Neural progenitor cell (in vitro differentiated cells): ENCODE measurements at places on chromosomes 5 and 9.

GRCh38 chr9:113417370-113417769 lies 6.8 kb downstream of the C9orf43 start:
- DNase-seq: no peak

DNA sequence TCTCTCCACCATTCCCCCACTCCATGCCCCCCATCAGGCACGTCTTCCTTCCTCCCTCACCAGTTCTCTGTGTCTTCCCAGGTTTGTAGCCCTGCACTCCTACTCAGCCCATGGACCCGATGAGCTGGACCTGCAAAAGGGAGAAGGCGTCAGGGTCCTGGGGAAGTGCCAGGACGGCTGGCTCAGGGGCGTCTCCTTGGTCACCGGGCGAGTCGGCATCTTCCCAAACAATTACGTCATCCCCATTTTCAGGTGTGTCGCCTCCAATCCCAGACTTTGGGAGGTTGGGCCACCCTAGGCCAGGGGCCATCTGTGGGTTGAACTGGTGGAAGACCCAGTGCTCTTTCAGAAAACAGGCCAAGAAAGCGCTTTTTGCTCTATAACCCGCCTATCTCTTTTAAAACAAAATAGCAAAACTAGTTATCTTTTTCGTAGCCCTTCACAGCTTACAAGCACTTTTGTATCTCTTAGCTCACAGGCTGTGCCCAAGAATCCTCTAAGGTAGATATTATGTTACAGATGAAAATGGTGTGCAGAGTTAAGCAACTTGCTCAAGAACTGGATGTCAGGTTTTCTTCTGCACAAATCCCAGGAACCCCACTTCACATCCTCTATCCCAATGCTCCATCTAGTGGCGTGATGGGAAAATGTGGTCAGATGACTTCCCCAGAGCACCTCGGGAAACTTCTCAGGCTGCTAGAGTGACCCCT lies 56.2 kb downstream of the PLAC8L1 start:
- DNase-seq: peak; percentile 76

- no peak for DNase-seq
Measured at GRCh38 chr9:132784286-132784830, 93.7 kb downstream of the AK8 start.

- peak; percentile 38 for DNase-seq
Measured at GRCh38 chr5:87867281-87867680, 401.4 kb downstream of the TMEM161B start.

- DNase-seq: no peak
Measured at GRCh38 chr5:40399349-40399748, 280.4 kb upstream of the PTGER4 start.

GRCh38 chr5:135018457-135018856 lies 15.6 kb downstream of the PITX1 start:
- no peak for DNase-seq

- no peak for DNase-seq
Measured at GRCh38 chr9:5357431-5358105, 17.9 kb upstream of the RLN1 start.

DNA sequence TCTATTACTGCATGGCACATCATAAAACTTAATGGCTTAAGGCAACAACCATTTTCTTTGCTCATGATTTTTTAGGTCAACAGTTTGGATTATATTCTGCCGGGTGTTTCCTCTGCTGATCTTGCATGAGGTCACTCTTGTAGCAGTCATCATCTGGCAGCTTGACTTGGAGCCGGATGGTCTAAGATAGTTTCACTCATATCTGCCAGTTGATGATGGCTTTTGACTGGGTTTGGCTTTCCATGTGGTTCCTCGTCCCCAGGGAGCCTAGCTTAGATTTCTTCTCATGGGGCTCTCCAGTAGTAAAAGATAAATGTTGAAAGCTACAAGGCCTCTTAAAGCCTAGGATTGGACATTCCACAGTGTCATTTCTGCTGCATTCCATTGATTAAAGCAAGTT lies 27.4 kb downstream of the LNPEP start:
- no peak for DNase-seq

DNA sequence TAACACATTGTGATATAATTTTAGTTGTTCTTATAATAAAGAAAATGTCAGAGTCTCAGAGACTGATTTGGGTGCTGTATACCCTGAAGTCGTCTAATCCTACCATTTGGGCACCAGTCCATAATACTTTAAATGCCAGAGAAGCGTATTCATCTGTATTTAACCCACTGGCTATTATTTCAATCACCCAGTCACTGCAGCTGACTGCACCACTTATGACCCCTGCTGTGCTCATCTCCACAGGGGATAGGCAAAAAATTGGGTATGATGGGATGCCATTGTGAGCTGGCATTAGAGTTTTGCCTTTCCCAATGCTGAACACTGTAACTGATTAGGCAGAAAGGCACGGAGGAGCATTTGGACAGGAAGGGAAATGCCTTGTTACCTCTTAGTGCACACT lies 599.7 kb downstream of the CAAP1 start:
- DNase-seq: peak; percentile 14

DNA sequence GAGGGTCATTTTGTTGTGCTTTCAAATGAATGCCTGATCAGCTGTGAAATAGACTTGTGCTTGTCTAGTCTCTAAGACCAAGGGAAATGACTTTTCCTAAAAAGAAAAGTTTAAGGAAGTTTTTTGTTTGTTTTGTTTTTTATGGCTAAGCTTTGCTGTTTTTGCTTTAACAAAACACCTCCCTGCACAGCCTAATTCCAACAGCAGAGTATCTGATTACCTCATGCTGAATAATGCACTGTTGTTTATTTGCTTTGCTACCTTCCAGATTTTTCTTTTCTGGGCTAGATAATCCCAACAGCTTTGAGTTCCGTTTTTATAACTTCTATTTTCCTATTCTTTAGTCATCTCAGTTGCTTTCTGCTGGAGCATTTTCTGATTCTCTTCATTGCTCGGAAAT lies 95.8 kb downstream of the AOPEP start:
- no peak for DNase-seq

GRCh38 chr5:38598296-38598993 lies 42.0 kb upstream of the LIFR start:
- DNase-seq: no peak

DNA sequence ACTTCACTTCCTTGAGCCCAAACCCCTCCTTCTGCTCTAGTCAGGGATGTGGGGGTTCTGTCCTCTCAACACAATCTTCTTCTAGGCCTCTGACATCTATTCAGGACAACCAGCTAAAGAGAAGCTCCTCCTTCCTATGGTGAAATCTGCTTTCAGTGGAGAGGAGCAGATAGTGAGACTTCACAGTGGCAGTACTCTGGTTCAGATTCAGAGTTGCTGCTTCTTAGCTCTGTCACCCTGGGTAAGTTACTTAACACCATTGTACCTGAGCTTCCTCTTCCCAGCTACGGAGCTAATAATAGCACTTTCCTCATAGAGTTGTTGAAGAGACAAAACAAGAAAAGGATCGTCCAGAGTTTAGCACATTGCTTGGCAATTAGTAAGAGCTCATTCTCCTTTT lies 77.3 kb upstream of the LARP1 start:
- DNase-seq: no peak

DNA sequence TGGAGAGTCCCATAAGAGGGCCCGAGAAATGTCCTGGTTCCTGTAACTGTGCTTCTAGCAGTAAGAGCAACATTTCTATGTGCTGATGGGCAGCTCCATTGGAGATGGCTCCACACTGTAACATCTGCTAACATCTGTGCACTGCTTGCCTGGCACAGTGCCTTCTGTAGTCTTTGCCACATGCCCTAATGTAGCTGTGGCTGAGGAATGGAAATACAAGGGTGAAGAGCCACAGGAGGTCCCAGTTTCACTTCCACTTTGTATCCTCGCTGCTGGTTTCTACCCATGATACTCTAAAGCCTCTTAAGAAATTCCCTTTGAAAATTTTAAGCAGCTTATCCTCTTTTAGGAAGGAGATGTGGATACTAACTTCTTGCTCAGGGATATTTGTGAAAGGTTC lies 97.4 kb downstream of the HOMER1 start:
- peak; percentile 54 for DNase-seq

DNA sequence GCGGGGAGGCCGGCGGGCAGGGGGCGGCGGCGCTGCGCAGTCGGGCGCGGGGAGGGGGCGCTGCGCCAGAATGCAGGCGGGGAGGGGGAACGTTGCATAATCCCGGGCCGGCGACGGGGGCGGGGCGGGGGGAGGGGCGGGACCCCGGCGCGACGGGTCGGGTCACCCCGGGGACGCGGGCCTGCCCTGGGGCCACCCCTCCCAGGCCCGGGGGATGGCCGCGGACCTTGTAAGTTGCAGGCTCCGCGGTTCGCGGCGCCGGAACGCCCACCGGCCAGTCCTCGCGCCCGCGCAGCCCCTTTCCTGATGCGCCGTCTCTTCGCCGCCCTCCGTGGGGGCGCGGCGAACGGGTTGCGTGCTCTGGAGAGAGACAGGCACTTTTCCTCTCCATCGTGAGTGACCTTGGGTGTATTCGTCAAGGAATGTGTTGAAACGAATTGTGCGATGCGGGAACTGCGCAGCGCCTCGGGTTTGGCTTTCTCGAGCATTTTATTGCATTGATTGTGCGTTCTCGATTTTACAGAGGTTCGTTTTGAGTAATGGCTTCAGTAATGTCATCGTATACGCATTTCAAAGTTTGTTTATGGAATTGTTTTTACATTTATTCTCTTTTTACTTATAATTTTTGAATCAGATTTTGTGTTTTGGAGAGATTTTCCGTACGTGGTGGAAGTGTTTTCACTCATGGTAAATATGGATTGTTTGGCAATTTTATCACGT lies 802 bp downstream of the SPIN1 start:
- peak; percentile 89 for DNase-seq

DNA sequence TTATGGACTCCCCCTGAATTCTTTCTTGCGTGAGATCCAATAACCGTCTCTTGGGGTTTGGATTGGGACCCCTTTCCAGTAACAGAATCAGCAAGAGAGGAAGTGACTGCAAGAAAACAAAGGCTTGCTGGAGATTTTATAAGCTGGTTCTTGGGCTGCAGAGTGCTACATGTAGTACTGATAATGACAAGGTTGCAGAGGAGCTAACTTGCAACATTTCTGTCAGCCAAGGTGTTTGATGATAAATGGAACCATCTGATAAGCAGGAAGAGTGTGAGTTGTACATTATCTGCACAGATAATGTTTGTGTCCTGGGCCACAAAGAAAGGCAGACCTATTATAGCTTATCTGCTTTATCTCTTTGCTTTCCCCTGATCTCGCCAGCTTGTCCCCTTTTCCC lies 37.1 kb downstream of the DNAJB5 start:
- no peak for DNase-seq

GRCh38 chr9:92710368-92710767 lies 40.4 kb upstream of the IPPK start:
- DNase-seq: no peak

DNA sequence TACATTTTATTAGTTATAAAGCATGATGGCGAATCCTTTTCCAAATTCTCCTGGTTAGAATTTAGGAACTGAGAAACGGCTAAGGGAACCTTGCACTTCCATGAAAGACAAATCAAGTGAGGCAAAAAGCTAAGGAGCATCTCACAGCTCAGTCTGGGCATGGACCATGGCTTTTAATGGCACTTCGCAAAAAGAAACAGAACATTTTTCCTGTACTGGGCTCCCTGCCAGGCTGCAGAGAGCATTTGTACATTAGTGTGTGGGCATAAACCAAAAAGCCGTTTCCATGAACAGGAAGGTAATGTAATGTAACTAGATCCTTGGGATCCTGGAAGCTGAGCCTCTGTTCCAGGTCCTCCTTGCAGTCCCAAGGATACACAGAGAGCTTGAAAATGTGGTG lies 354.2 kb downstream of the MRPS30 start:
- DNase-seq: no peak

GRCh38 chr9:72524820-72525540 lies 3.6 kb downstream of the TMC1 start:
- DNase-seq: peak; percentile 67

- no peak for DNase-seq
Measured at GRCh38 chr9:135663857-135664256, 748 bp downstream of the LCN9 start.

DNA sequence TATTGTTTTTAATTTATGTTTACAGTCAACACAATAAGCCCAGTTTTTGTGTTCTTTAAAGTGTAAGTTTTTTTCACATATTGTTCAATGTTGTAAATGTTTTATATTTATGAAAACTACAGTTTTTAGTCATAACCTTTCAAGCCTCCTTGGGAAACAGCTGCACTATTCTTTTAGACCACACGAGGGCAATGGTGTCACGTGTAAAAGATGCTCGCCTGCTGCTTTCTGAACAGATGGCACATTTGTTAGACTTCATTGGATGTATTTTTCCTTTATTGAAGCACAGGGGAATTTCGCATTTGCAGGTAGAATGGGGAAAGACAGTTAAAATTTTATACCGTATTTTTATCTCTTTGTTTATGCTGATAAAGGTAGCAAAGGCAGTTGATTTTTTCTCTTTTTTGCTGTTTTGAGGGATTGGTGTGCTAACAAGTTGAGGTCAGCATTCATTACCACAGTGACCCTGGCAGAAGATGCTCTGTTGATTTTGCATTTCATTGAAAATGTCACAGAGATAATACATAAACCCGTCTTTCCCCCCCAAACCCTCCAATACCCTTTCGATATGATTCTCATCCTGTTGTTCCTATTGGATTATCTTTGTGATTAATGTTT lies 59.0 kb downstream of the MAT2B start:
- DNase-seq: peak; percentile 59

DNA sequence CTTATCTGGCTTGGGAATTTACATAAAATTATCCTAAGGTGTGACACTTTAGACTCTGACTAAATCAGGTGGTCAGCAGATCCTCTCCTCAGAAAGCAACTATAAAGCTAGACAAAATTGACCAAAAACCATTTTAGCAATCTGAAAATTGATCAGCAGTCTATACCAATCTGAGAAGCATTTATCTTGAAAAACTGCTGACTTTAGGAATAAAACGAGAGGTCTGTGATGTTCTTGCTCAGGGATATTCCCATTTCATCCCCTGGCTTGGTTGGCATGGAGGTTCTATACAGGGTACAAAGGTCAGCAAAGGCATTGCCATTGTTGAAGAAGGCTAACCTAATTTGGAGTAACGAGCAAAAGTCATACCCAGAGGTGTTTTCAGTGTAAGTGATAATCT lies 11.7 kb downstream of the SPINK5 start:
- no peak for DNase-seq

- DNase-seq: no peak
Measured at GRCh38 chr9:107809871-107810460, 320.4 kb upstream of the KLF4 start.

DNA sequence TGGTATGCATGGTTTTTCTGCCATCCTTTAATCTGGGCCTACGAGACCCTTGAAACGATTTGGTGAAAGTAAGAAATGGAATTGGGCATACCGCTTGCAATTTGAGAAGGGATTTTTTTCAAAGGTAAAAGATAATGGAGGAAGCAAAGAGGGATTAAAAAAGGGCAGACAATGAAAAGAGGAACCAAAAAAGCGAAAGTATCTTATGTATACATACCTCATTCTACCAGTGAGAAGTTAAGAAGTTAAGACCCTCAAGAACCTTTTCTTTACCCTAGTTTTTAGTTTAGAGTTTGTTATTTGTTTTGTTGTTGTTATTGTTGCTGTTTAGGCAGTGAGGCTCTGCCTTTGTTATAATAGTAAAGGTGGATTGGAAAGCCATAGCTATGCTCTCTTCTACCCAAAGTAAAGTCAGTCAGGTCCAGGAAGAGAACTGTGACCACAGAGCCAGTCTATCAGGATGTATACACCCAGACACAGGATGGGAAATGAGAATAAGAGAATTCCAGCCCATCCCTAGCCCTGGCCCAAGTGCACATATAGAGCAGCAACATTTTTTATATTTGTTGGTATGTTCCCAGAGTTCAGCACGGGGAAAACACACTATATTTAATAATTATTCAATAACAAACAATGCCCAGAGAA lies 166.6 kb downstream of the RFX3 start:
- DNase-seq: no peak
